Upper lobe of left lung (tissue), 6 donors: ENCODE measurements at places on chromosomes 13 and 19. TPM values are rescaled to one million over a fixed set of nuclear protein-coding genes. Genes with fewer than 3 reads are reported as not detected.

The ZNF486 gene
- total RNA-seq, result 7.3 TPM

The ZNF780B gene
- 20.9 TPM for total RNA-seq

The ZNF813 gene
- total RNA-seq, result 2.7 TPM

The EPS8L1 gene
- total RNA-seq, result 36.7 TPM

The TUBA3C gene
- not detected for total RNA-seq

DNA sequence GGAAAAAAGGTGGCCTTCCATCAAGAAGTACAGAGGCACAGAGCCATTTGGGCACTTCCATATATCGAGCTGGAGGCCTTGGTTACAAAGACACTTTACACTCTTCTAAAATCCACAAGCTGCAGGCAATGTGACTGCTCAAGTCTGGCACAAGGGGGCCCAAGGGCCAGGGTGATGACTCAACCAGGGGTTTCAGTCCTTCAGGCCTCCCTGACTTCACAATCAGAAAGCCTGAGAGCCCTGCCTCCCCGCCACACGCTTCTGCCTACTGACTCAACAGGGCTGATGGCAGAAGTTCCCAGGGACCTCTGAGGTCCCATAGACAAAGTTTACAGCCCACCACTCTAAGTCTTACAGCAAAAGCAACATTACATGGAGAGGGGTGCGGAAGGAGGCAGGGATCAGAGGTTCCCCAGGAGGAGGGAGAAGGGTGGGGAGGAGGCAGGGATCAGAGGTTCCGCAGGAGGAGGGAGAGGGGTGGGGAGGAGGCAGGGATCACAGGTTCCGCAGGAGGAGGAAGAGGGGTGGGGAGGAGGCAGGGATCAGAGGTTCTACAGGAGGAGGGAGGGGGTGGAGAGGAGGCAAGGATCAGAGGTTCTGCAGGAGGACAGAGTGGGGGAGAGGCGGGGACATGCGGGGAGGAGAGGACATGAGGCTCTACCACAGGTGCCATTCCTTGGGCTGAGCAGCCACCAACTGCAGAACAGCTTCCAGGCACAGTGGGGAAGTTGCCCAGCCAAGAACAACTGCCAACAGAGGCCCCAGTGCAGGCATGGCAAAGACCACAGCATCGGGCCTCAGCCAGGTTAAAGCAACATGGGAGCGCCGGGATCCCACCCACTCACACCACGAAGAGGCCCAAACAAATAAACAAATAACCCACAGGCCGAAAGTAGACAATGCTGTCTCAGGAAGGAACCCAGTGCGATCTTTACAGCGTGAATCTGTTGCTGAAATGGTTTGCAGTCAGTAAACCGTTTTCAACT is 52.0 kb downstream of the SLC7A1 start:
- DNase-seq, result no peak

DNA sequence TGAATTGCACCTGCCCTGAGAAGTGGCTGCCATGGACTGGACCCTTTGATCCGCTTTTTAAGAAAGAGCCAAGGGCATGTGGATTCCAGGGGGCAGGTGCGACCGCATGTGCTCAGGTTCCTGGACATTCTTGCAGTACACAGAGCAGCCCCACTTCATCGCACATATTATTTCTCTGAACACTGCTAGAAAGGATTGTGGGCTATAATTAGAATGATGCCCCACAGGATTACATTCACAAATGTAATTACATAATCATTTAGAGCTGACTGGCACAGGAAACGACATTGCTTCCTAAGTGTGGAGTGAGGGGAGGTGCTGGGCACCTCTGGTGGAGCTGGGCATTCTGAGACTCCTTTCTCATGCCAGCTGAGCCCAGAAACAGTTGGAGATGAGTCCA is 37.5 kb upstream of the VSTM2B start:
- DNase-seq, result no peak

DNA sequence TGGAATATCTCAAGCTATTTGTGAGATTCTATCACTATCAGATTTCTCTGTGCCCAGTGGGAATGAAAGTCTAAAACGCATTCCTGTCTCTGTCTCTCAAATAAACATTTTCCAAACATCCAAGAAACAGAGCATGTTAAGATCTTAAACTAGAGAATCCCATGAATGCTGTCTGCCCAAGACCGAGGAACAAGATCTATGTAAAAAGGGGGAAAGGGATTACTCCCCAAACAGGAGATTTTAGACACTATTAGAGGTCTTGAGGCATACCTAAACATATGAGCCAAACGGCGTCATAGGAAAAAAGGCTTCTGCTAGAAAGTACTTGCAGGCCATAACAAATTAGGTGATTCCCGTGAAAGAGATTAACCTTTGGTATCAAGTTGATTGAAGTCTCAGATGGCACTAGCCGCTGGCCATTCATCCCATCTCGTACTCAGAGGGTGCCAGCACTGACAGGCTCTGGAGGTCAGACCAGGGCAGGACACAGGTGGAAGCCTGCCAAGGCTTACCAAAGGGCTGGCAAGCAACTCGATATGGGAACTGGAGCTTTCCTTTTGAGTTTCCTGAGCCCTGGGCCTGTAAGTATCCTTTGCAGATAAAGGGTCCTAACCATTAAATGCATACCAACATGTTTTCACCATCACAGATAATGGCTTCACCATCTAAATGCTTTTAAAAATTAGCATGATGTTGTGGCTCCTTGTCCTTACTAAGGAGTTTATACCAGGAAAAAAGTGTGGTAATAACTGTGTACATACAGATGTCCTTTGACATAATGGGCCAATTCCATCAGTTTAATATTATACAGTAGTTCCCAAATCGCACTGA is 225.2 kb downstream of the FOXO1 start:
- no peak for DNase-seq

DNA sequence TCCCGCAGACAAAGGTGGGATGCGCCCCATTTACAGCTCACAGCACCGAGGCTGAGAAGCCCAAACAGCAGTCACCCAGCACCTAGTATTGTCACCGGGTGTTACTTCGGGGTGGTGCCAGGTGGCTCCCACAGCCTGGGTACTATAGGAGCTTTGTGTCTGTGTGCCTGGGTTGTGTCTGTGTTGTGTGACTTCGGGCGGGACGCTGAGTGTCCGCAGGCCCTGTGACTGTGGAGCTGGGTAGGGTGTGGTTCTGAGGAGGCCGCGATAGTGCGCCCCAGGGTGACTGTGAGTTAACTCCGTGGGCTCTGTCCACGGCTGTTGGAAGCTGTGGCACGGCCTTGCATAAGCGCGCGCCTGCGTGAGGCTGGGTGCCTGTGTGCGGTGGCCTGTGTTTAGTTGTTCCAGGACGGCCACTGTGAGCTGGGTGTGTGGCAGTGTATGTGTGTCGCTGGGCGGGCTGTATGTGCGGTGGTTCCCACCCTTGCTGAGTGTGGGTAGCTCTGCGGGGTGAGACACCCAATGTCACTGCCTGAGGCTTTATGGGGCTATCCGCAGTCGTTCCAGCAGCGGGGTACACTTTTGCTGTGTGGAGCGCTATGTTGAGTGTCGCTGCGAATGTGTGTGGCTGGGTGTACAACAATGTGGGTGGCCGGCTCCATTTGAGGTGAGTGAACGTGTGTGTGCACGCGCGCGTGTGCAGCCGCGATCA is 559 bp upstream of the SSBP4 start:
- DNase-seq, result no peak

GRCh38 chr19:31658993-31659896 is 310.0 kb upstream of the TSHZ3 start:
- DNase-seq, result no peak

DNA sequence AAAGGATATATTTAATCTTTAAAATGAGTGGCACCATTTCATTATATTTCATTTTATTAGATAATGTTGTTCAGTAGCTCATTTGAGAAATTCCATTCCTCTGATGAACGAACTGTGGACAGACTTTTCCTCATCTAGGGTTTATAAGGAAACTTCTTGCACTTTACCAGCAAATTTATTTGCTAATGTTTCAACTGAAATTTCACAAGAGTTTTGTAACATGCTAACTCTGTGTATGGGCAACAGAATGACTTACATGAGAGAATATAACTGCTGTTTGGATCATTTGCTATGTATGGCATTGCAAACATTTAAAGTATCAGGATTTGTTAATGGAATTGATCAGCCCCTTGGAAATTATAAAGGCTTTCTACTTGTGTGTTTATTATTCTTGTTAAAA is 3.7 kb upstream of the IRS2 start:
- DNase-seq, result no peak

- DNase-seq, result peak; percentile 81
Measured at GRCh38 chr19:56087647-56088496, 33.2 kb downstream of the ZNF787 start.

- DNase-seq, result no peak
Measured at GRCh38 chr13:67318860-67319259, 88.7 kb upstream of the PCDH9 start.

GRCh38 chr19:3476830-3477229 is 3.5 kb downstream of the SMIM24 start:
- no peak for DNase-seq

GRCh38 chr19:38710928-38711725 is 33.1 kb downstream of the CAPN12 start:
- no peak for DNase-seq
